NCI-H2171 treated with DMSO at 0.1 percent for 48 hours (cell line): ENCODE measurements at places on chromosomes 2 and 18.

- peak; percentile 90 for DNase-seq
Measured at GRCh38 chr18:8661754-8662559, 43.4 kb upstream of the MTCL1 start.

- DNase-seq, result no peak
Measured at GRCh38 chr2:118177318-118177717, 89.0 kb downstream of the INSIG2 start.

- DNase-seq, result no peak
Measured at GRCh38 chr18:78165525-78165924, 814.1 kb upstream of the SALL3 start.

GRCh38 chr18:63979409-63979920 is 9.6 kb downstream of the SERPINB8 start:
- DNase-seq, result peak; percentile 52

DNA sequence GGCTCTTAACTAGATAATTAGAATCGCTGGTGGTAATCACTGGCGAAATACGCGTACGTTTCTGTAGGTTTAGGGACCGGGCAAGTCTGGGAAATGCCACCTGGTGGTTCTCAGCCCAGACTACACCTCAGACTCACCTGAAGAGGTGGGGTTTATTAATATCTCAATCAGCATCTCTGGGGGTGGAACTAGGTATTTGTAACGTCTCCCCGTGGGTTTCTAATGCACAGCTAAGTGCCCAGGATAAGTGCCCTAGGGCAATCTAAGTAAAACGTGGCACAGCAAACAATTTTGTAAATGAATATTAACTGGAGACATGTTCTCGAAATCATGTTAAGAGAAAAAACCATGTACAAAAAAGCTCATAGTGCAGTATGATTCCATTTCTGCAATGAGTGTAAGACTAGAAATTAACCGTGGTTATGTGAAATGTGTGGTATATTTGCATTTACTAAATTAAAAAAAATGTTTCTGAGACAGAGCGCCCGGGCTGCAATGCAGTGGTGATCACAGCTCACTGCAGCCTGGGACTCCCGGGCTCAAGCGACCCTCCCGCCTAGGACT is 760 bp upstream of the CNOT11 start:
- DNase-seq, result peak; percentile 78

DNA sequence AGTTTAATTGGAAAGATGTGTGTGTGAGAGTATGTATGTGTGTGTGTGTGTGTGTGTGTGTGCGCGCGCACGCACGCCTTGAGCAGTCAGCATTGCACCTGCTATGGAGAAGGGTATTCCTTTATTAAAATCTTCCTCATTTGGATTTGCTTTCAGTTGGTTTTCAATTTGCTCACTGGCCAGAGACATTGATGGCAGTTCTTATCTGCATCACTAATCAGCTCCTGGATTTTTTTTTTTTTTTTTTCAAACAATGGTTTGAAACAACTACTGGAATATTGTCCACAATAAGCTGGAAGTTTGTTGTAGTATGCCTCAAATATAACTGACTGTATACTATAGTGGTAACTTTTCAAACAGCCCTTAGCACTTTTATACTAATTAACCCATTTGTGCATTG is 48.0 kb downstream of the FEZ2 start:
- no peak for DNase-seq

DNA sequence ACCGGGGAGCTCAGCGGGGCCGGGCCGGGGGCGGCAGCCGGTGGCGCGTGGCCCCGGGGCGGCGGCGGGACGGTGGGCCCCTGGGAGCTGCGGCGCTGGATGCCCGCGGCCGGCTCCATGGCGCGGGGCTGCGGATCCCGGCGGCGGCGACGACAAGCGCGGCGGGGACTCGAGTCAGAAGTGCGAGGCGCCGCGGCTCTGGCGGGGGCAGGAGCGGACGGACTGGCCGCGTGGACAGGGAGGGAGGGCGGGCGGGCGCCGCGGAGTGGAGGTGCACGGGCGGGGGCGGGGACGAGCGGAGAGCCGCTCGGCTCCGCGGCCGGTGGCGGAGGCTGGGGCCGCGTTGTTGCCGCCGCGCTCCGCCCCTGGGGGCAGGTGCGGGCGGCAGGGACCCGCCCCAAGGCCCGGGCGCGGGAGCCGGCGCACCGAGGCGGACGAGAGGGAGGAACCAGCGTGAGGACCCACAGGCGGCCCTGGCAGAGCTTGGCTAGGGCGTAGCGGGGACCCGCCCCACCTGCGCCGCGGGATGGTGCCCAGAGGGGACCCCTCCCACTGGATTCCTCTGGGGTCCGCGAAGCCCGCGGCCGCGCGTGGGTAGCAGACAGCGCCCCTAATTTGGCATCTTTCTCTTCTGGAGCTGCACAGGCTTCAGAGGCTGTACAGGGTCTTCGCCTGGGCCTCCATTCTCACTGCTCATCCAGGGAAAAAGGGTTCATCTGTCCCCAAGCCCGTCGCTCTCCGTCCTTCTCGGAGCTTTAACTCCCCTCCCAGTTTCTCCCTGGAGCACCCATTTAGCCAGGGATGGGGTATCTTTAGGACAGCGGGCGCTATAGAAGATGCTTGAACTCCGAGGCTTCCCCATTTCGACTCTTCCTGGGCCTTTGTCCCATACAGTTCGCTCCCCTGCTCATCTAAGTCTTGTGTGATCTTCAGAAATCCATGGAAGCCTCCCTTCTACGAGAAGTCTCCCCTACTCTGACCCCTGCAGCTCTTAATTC is at the start of gene TMEM163:
Gene TMEM163 (minus strand): TSS at position 184 of the 998 bp plus-strand sequence.
- DNase-seq, result peak; percentile 61

DNA sequence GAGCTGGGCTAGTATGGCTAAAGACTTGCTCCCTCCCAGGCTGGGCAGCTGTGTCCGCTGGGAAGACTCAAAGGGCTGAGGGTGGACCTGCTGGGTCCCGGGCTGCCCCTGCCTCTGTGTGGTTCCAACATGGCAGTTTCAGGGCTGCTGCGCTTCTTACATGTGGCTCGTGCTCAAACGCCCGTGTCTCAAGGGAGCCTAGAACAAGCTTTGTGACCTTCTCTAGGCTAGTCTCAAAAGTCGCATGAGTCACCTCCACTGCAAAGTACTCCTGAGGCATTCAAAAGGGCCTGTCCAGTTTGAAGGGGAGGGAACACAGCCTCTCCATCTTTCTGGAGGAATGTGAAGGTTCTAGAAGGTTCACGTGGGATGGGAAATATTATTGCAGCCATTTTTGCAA is 44.7 kb upstream of the RAB31 start:
- DNase-seq, result no peak

GRCh38 chr18:52345428-52345827 is 5.4 kb downstream of the DCC start:
- no peak for DNase-seq
